Activated CD4-positive, alpha-beta T cell treated with anti-CD3 and anti-CD28 coated beads, Interleukin-2, Interleukin-6, amounts not matched to agents 100 ng/mL and 50 ng/mL, durations not matched to agents 16 hours and 8 hours (primary cell): ENCODE measurements at places on chromosomes 16 and 17.

DNA sequence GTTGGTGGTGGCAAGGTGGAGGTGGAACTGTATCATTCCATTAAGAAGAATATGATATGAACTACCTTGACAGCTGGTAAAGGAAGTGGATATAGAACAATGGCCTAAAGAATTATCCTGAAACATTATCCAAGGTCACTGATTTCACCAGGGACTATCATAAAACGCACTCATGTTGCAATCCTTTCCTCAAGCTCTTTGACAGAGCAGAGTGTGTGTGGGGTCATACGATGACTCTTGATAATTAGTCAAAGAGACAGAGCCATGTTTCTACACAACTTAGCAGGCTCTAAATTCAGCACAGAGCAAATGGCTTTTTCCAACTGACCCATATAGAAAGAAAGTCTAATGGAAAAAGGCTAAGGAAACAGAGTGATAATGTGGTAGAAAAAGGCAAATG is 126.4 kb upstream of the ANKFN1 start:
- no peak for DNase-seq

GRCh38 chr16:22304411-22304810 is 7.2 kb downstream of the POLR3E start:
- DNase-seq, result no peak

DNA sequence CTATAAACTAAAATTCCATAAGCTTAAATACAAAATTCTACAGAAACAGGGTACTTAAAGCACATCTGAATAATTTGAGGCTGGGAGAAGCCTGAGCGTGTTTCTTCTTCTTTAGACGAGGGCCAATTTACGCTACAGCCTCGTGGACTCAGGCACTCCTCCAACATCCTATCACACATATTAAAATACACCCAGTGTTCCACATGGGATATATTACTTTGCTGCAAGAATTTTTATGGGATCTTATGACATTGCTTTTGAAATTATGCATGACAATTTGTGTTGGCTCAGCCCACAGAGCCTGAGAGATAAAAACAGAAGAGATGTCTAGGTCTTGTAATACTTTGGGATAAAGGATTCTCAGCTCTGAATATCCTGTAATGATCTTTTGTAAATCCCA is 3.5 kb upstream of the TANGO6 start:
- DNase-seq, result no peak

DNA sequence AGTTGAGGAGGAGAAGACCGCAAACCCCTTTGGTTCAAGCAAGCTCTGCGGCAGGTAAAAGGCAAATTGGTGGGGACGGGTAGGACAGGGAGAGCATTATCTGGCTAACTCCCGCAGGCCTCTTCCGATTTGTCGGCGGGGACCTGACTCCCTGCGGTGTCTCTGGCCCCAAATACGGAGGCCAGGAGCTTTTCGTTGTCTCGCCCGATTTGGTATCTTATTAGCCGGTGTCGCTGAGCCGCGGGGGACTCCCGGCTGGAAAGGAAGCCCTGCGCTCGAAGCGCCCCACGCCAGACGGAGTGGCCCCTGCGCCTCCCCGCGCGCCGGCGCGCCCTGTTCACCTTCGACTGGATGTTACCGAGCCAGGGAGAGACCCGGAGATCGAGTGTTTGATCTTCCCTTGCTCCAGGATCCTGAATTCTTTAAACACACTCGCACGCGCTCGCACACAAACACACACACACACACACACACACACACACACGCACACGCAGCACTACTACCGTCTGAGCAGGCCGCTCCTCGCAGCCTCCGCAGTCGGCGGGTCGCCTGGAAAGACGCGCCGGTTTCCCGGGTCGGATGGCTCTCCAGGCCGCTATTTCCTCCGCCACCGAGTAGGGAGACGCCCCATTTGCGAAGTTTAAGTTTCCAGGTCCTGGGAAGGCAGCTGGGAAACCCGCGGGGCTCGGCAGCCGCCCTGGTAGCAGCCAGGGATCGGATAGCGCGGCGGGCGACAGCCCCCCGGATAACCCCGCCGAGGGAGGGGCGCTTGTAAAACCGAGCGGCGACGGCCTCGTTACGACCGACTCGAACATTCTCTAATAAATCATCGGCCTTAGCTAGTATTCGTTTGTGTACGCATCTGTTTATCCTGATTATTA is 3.3 kb downstream of the PRAC1 start:
- DNase-seq, result no peak

GRCh38 chr17:67353161-67353560 is 13.2 kb downstream of the PSMD12 start:
- DNase-seq, result no peak

DNA sequence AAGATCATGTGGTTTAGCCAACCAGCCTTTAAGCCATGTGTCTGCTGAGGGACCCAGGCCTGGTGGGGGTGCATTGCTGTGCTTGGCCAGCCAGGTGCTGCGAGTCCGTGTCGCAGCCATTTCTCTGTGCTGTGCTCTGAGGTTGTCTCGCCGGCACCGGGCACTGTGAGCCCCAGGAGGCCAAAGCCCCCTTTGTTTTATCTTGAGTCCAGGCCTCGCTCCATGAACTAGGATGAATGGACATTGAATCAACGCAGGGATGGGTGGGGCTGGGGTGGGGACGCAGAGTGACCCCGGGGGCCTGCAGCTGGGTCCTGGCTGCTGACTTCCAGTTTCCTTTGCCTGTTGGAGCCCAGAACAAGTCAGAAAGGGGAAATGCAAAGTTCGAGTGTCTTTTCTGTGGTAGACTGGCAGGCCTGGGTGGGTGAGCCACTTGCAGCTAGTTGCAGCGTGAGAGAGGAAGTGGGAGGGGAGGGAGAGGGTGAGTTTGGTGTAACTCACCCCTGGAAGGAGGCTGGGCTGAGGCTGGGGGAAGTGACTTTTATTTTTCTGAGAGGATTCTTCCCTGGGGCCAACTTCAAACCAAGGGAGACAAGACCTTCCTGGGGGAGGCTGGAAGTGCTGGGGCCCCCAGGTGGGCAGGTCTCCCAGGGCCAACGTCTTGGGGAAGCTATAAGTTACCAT is 324.7 kb downstream of the SEC14L1 start:
- DNase-seq, result peak; percentile 92

DNA sequence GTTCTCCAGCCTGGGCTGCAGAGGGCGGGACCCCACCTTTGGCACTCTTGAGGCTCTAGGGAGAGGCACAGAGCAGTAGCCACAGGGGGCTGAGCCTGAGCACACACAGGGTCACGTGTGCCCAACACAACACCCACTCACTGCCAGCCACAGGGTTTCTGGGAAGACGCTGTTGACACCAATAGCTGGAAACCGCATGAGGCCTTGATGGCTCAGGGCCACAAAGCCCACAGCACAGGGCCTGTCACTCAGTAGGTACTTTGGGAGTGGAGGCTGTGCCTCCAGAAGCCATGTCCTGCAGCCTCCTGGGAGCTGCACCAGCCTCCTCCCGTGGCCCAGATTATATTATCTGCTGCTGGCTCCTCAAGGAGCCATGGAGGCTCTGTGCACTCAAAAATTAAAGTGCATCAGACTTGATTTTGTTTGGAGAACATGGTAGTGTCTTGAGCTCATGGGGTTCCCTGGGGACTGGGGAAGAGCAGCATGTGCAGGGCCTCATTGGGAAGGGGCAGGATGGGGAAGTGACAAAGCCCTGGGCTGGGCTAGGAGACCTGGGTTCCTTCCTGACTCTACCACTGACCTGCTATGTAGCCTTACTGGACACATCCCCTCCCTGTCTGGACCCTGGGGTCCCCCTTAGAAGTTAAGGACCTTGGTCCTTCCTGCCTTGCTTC is 12.5 kb upstream of the SREBF1 start:
- DNase-seq, result peak; percentile 96

GRCh38 chr17:35084987-35085386 is 21.5 kb upstream of the RFFL start:
- DNase-seq, result peak; percentile 47
